Right renal pelvis (tissue), 4 donors: ENCODE measurements at places on chromosomes 7 and 10.
A peak's percentile ranks its signal among the peaks of the same experiment; 100 is the strongest.

DNA sequence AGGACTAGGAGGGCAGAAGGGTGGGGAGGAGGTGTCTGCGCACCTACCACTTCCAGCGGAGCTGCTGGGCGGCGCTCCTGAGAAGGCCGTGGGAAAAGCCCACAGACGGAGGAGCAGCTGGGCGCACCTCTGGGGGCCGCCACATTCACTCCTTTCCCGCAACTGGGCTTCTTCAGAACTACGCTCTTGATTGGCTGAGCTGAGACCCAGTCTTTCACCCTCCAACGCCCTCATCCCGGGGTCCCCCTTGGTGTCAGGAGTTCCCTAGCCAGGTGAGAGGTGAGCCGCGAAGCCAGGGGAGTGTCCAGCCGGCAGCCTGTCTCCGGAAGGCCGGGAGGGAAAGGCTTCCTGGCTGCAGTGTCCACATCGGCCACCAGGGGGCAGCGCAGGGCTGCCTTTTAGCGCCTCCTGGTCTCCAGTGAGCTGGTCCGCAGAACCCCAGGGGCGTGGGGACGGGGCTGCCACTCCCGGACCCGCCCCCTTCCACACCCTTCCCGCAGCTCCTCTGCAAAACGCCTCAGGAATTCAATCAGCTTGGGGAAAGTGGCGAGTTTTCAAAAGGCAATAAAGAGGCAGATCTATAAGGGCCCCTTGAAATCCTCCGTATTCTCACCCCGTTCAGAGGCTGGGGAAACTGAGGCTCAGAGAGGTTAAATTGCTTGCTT, 98.8 kb downstream of the CHST15 start:
- DNase-seq: peak; percentile 84

GRCh38 chr10:3264161-3264761, 91.7 kb upstream of the PITRM1 start:
- no peak for DNase-seq

GRCh38 chr10:6603142-6604125, 23.4 kb upstream of the PRKCQ start:
- no peak for DNase-seq

GRCh38 chr7:107830420-107830819, 27.4 kb upstream of the SLC26A3 start:
- no peak for DNase-seq

- no peak for DNase-seq
Measured at GRCh38 chr10:105885495-105885894, 1244.4 kb downstream of the SORCS3 start.

GRCh38 chr7:92137557-92137956, 3.3 kb upstream of the CYP51A1 start:
- DNase-seq: peak; percentile 37

- DNase-seq: no peak
Measured at GRCh38 chr7:117837841-117838240, 35.4 kb downstream of the CTTNBP2 start.

DNA sequence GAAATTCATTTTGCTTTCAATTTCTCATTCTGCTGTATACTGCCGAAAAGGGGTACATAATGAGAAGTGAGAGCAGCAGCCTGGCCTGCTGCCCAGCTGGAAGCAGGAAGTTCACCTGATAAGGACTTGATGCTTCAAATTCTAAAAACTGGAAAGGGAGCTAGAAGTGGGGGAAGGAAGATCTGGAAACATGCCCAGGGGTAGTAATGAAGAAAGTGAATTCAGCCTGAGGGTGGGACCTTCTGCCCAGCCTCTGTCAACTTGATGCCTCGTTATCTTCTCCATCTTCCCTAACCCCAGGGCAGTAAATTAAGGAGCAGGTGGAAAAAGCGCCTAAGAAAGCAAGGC, 69.4 kb downstream of the ARMH3 start:
- DNase-seq: no peak

- DNase-seq: no peak
Measured at GRCh38 chr7:26683277-26683676, 181.1 kb downstream of the SKAP2 start.

GRCh38 chr10:38600146-38600545, 506.0 kb downstream of the ZNF37A start:
- no peak for DNase-seq

DNA sequence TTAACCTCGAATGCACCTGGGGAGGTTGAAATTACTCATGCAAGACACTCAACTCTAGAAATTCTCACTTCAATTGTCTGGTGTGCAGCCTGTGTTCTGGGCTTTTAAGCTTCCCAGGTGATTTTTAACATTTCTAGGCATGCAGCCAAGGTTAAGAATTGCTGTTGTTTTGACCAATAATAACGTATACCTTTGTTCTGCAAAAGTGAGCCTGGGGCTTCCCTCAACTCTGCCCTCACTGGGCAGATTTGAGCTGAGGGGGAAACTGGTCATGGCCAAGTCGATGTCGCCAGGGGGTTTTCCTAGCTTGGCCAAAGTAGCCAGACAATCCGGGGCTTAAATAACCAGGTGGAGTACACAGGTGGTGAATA, 568 bp downstream of the PRSS2 start:
- no peak for DNase-seq

DNA sequence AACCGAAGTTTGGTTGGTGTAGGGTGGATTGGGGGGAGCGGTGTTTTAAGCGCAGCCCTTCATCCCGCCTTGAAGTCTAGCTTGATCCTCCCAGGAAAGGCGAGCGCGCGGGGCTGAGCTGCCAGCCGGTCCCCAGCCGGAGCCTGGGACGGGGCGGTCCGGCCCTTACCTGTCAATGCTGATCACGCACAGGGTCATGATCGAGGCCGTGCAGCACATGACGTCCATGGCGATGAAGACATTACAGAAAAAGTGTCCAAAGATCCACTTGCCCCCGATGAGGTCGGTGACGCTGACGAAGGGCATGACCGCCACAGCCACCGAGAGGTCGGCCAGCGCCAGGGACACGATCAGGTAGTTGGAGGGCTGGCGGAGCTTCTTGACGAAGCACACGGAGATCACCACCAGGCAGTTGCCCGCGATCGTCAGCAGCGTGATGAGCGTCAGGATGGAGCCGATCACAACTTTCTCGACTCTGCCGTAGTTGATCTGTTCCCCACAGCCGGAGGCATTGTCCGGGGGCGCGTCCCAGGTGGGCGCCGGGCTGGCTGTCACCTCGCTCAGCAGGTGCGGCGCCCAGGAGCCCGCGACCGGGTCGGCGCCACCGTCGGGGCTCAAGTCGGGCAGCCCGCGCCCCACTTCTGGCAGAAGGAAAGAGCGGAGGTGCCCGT, 740 bp downstream of the HTR7 start:
- DNase-seq: no peak

- DNase-seq: peak; percentile 74
Measured at GRCh38 chr10:124403548-124403947, 15.2 kb downstream of the OAT start.

- DNase-seq: no peak
Measured at GRCh38 chr7:36710186-36710791, 14.0 kb downstream of the AOAH start.

GRCh38 chr7:94344826-94345225, 49.9 kb upstream of the COL1A2 start:
- no peak for DNase-seq

DNA sequence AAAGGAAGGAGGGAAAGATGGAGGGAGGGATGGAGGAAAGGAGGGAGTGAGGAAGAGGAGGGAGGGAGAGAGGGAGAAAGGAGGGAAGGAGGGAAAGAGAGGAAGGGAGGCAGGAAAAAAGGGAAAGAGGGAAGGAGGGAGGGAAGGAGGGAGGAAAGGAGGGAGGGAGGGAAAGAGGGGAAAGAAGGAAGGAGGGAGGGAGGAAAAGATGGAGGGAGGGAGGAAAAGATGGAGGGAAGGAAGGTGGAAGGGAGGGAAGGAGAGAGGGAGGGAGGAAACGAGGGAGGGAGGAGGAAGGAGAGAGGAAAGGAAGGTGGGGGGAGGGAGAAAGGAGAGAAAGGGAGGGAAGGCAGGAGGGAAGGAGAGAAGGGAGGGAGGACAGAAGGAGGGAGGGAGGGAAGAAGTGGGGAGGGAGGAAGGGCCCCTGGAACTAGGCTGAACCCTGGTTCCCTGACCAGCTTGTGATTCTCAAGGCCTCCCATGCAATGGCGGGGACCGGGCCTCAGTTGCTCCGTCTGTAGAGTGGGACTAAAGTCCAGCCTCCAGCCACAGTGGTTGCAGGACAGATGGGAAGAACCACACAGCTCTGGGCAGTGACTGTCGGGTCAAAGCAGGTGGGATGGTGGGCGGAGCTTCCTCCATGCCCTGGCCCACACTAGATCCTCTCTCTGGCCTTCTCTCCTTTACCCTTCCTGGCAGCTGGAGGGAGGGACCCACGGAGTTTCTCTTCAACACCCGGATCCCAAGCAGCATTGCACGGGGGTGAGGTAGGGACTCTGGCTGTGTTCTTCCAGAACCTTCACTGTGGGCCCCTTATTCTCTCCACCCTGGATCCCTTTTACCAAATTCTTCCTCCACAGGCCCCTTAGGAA, 4.3 kb upstream of the TTYH3 start:
- no peak for DNase-seq

DNA sequence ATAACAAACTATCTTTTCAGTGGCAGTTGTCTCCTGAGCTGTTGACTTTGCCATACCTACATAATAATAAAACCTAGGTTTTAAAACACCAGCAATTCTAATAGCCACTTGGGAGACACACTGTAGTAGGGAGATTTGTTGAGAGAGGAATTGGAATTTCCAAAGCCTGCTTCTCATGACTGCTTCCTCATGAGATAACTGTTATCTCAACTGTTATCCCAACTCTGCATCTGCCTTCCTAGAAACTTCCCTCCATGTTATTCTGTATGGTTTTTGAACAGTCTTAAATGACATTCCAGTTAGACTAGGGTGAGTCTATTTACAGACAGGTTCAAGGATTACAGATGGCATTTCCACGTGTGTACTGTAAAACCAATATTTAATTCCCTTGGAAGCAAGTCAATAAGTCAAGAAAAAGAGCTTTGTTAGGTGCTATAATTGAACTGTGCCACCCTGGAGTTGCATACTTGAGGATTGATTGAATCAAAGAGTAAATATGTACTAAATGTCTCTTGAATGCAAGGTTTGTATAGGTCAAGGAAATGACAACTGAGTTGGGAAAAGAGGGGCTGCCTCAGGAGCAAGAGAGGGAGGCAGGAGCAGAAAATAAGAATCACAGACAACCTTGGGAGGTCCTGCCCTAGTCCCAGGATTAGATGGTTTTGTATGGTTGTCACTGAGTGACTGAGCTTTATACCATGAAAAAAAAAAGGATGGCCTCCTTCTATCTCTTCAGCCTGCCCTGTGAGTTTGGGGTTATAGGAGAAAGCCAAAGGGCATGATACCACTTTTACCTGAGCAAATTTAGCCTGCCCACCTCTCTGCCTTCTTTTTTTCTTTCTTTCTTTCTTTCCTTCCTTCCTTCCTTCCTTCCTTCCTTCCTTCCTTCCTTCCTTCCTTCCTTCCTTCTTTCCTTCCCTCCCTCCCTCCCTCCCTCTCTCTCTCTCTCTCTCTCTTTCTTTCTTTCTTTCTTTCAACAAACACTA, 9.9 kb upstream of the TM9SF3 start:
- DNase-seq: no peak

DNA sequence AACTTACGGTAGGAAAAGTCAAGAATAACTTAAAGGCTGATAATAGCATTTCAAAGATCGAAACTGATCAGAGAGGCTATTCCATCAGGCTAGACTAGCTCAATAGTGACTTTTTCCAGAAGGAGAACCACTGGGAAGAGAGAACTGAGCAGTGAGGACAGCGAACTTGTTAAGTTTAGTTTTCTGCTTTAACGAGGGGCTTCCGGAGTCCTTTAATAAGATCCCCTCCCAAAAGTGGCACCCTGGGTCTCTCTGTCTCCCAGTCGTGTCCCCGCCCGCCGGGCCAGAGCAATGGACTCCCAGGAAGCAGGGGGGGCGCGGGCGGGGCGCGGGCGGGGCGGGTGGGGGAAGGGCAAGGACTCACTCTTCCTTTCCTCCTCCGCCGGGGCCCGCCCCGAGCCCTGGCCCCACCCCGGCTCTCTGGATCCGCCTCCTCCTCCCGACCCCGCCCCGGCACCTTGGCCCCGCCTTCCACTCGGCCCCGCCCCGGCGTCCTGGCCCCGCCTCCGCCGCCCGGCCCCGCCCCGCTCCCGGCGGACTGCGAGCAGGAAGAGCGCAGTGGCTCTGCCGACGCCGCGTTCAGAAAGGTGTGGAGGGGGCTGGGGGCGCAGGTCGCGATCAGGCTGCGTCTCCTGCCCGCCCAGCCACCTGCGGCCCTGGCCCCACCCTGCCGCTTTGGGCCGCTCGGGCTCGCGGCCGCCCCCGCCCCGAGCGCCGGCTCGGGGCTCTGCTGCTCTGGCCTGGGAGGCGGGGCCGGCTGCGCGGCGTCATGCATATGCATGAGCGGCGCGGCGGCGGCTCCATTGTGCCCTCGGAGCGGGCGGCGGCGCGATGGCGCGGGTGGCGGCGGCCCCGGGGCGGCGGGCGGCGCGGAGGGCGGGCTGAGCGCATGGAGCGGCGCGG, at the start of gene ZMIZ2:
TSS of gene ZMIZ2 (plus strand) at position 803 of the 903 bp plus-strand sequence. CDS start 7,403 bp downstream, outside the sequence.
- DNase-seq: peak; percentile 77

GRCh38 chr7:97401398-97401797, 283.9 kb downstream of the SDHAF3 start:
- DNase-seq: no peak

DNA sequence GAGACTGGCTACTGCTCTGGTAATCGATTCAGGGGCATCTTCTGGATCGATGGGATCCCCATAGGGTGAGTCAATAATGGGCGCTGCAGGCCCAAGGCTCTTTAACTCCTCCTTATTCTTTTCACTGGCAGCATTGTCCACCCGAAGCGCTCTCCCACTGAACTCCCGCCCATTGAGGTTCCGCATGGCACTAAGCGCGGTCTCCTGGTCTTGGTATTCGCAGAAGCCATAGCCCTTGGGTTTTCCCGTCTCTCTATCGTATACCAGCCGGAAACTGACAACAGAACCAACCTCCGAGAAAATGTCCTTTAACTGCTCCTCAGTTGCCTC, 285 bp downstream of the CSTF2T start:
- no peak for DNase-seq

DNA sequence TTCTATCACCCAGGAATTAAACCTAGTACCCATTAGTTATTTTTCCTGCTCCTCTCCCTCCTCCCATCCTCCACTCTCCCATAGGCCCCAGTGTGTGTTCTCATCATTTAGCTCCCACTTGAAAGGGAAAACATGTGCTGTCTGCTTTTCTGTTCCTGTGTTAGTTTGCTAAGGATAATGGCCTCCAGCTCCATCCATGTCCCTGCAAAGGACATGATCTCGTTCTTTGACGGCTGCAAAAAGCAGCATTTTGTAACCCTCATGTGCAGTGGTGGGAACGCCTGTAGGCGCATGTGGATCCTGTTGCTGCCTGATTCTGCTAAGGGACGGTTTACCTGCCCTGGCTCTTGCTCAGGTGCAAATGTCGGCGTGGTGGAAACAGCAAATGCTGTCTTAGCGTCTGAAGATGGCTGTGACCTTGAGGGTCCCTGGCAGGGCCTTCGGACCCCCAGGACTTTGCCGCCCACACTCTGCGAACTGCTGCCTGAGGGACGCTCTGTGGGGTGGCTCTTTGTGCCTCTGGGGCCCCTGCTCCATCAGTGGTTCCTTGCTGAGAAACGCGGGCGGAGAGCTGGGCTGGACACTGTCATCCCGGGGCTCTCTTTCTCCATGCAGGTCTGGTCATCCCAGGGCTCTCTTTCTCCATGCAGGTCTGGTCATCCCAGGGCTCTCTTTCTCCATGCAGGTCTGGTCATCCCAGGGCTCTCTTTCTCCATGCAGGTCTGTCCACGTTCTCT, 5.6 kb upstream of the MTG1 start:
- DNase-seq: no peak
